HEK293T (cell line): ENCODE measurements at places on chromosomes 3 and 15.
A peak's percentile ranks its signal among the peaks of the same experiment; 100 is the strongest.

DNA sequence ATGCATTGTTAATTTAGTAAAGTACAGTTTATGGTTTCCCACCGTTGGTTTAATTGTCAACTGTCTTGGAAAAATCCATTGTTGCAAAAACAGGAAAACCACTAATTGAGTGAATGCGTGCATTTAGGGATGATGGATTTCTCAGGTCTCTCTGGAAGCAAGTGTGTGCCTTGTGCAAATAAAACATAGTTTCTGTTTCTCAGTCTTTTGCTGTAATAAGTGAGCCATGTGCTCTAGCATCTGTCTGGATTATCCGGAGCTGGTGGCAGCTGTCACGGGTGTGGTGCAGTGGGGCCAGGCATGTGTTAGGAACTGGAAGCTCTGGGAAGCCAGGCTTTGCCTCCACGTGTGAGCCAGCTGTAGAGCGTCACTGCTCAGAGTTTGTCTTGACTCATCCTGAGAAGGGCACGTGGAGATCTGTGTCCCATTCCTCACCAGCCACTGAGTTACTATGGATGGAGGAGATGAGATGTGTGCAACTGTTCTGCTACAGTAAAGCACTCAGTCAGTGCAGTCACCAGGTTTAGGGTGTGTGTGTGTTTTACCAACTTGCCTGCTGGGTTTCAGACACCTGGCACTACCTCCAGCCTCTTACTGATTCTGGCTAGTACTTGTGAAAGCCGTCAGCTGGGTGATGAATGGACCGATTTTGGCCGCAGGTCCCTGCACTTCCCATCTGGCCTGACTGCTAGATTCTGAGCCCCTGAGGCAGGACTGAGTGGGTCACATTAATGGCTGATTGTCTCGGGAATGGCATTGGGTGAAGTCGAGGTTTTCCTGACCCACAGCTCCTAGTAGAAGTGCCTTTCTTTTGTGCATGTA lies 7.2 kb downstream of the APBA2 start:
- no peak for DNase-seq

GRCh38 chr3:47910777-47911440 lies 105.3 kb downstream of the MAP4 start:
- no peak for DNase-seq

DNA sequence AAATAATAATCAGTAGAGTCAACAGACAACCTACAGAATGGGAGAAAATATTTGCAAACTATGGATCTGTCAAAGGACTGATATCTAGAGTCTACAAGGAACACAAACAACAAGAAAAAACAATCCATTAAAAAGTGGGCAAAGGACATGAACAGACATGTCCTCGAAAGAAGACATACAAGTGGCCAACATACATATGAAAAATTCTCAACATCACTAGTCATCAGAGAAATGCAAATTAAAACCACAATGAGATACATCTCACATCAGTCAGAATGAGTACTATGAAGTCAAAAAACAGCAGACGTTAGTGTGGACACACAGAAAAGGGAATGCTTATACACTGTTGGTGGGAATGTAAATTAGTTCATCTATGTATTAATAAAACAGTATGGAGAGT lies 33.7 kb downstream of the SLC2A2 start:
- DNase-seq, result no peak

DNA sequence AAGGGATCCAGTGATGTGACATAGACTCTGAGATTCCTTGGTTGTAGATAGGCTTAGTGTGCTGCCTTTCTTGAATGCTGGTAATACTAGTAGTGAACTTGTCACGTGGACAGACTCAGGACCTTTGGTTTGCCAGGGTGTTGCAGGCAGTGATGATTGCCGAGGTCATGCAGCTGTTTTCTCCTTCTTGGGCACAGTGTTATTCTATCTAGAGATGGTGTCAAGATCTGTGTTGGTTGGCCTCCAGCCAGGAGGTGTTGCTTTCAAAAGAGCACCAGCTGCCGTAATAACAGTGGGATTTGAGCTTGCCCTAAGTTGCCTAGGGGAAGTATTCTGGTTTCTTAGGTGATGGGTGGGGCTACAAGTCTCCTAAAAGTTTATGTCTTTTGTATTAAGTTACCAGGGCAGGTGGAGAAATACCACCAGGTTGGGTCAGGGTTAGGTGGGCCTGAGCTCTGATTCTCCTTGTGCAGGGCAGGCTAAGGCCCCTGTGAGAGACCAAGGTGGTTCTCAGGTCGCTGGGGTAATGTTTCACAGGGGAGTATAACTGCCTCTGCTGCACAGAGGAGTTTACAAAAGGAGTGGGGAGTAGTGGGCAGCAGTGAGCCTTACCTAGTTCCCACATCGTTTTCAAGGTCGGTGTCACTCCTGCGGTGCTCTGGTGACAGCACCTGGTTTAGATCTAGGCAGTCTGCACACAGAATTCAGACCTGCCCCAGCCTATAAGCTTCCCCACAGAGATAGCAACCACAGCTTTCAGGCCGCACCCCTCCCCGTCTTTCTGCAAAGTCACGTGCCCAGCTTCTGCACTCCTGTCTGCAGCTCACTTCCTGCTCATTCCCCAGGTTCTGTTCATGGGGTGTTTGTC lies 350.3 kb downstream of the DOCK3 start:
- peak; percentile 9 for DNase-seq

GRCh38 chr15:91783008-91783407 lies 70.5 kb upstream of the SLCO3A1 start:
- DNase-seq, result no peak

DNA sequence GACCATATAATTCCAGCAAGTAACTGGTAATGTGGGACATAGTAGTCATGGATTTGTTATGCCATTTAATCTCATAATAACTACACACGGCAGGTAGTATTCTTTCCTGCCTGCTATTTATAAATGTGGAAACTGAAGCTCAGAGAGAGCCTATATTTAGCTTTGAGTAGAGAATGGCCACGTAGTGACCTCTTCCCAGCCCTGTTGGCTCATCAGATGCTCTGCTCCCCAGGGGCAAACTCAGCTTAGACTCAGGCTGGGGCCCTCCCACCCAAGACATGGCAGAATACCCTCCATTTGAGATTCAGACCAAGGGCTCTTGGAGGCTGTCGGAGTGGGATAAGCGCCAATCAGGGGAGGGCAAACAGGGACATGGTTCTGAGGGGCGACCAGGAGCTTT lies 17.3 kb upstream of the HDAC11 start:
- no peak for DNase-seq

DNA sequence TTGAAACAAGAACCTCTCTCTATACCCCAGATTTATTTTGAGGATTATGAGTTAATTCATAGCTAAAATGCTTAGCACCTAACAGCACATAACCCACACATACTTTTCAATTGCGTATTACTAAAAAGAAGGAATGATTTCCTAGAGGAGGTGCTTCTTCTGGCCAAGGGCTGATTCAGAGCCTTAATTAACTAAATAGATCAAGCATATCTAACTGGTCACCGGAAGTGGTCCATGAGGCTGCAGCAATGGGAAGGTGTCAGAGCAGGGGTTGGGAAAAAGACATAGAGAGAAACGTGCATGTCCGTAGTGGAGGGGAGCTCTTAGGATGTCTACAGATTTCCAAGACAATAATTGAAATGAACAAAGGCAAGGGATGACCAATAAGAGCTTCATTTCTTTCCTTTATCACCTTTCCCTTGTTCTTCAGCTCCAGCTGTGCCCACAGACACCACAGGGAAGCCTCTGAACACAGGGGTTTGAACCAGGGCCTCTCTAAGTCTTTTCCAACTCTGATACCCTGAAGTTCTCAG lies 467 bp downstream of the HGD start:
- no peak for DNase-seq

GRCh38 chr3:171933441-171933840 lies 90.3 kb downstream of the TMEM212 start:
- DNase-seq, result no peak

DNA sequence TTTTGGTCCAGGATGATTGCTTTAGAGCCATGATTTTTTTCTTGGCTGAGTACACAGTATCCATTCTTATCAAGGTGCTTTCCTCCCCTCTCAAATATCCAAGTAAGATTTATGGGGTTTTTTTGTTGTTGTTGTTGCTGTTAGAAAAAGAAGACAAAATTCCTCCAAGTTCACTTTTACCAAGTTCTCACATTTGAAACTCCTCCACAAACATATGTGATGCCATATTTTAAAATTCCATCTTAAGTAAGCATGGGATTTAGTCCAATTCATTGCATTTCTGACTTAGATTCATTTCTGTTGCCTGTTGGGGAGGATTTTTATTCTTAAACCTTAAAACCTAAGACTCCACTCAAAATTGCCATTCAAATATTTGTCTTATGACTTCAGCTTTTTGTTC lies 128.6 kb upstream of the SPATA12 start:
- DNase-seq, result no peak

- no peak for DNase-seq
Observed at GRCh38 chr3:127817406-127817841, 4.9 kb downstream of the MGLL start.

- DNase-seq, result no peak
Observed at GRCh38 chr15:39110336-39110735, 470.5 kb upstream of the THBS1 start.

- DNase-seq, result no peak
Observed at GRCh38 chr3:118165413-118165812, 869.2 kb downstream of the IGSF11 start.

- DNase-seq, result no peak
Observed at GRCh38 chr3:156676768-156677479, 2.5 kb downstream of the TIPARP start.

GRCh38 chr15:22799902-22800301 lies 13.5 kb downstream of the NIPA1 start:
- DNase-seq, result no peak

- no peak for DNase-seq
Observed at GRCh38 chr3:129663045-129663446, 56.6 kb upstream of the PLXND1 start.

DNA sequence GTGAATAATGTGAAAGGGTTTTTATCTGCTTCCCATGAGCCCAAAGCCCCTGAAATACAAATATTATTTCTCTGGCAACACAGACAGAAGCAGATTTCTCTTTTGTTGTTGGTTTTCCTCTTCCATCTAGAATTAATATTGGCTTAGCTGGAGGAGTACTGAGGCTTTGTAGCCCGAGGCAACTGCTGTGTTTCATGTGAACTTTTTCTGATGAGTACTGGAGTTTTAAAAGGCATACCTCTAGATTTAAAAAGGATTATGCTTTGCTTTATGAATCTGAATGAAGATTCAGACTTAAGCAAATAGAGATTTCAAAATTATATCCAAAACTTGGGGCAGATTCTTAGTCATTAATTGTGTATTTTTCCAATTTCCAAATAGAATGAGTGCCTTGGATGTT lies 50.9 kb downstream of the IQCH start:
- DNase-seq, result no peak

DNA sequence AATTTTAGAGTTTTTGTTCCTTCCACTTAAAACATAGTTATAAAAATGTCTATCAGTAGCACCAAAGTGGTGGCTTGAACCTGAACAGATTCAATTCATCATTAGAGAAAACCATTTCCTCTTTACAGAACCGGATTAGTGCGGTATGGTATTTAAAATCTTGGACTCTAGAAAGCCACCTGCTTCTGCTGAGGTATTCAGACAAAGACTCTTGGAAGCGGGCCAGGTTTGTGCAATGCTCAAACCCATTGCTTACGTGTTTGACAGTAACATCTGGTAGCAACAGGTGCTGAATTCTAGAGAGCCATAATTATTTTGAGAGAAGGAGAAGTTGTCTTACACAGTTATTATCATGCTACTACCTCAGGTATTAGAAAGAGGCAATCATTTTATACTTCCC lies 290.5 kb downstream of the NAALADL2 start:
- no peak for DNase-seq

DNA sequence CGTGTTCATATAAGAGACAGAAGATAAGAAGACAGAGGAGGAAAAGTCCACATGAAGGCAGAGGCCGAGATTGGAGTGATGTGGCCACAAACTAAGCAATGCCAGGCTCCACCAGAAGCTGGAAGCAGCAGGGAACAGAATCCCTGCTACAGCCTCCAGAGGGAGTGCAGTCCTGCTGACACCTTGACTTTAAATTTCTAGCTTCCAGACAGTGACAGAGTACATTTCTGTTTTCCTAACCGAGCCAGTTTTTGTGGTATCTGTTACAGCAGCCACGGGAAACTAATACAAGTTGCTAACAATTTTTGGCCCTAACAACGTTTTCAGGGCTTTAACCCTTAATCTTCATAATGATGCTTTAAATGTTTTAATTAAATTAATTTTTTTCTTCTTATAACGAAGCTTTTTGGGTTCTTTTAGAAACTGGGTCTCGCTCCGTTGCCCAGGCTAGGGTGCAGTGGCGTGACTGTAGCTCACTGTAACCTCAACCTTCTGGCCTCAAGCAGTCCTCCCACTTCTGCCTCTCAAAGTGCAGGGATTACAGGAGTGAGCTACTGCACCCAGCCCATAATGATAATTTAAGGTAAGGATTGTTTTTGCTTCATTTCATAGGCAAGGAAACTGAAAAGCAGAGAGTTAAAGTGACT lies 202.3 kb upstream of the PROK2 start:
- DNase-seq, result peak; percentile 19

DNA sequence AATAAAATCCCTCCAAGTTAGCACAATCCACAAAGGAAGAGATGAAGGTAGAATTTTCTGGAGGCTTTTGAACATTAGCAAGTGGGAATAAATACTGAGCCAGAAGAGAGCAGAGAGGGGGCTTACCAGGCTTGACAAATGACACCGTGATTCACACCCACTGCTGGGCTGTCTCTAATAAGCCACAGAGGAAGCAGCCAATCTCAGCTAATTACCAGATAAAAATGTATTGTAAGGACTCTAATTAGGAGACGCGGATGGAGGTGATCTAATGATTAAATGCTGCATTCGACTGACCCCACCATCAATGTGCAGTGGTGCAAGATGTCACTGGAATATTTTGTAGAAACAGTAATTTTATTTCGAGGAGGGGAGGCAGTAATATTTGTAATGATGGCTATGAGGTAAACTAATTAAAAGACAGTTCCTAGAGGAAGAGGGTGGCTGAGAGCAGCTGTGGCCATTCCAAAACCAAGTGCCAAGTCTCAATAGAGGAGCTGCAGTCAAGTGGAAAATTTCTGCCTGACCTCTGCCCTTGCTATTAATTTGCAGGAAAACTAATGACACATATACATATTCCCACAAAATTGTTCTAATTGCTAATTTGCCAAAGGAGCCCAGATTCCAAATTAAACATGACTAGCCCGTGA lies 602.2 kb downstream of the FOXP1 start:
- DNase-seq, result no peak

GRCh38 chr3:61560517-61561373 lies 626 bp upstream of the PTPRG start:
- peak; percentile 65 for DNase-seq

GRCh38 chr3:38297947-38298711 lies 16.0 kb downstream of the SLC22A14 start:
- peak; percentile 11 for DNase-seq
